ENCODE measurements at places on chromosomes 2 and 18.

GRCh38 chr2:1856922-1857321, 112.6 kb upstream of the PXDN start:
- DNase-seq: no peak

- DNase-seq: no peak
Observed at GRCh38 chr2:186709529-186710450, 15.9 kb downstream of the FAM171B start.

DNA sequence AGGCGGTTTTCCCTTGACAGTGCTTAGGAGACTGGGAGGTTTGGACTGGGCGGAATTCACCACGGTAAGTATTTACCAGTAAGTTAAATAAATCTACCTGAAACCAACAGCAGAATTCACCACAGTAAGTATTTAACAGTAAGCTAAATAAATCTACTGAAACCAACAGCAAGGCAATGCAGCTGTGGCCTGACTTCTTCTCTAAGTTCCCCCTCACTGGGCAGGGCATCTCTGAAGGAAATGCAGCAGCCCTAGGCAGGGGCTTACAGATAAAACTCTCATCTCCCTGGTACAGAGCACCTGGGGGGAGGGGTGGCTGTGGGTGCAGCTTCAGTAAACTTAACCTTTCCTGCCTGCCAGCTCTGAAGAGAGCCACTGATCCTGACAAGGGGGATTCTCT, 432.5 kb upstream of the LRRTM1 start:
- DNase-seq: no peak

- DNase-seq: no peak
Observed at GRCh38 chr2:48092846-48093803, 186.8 kb upstream of the FBXO11 start.

DNA sequence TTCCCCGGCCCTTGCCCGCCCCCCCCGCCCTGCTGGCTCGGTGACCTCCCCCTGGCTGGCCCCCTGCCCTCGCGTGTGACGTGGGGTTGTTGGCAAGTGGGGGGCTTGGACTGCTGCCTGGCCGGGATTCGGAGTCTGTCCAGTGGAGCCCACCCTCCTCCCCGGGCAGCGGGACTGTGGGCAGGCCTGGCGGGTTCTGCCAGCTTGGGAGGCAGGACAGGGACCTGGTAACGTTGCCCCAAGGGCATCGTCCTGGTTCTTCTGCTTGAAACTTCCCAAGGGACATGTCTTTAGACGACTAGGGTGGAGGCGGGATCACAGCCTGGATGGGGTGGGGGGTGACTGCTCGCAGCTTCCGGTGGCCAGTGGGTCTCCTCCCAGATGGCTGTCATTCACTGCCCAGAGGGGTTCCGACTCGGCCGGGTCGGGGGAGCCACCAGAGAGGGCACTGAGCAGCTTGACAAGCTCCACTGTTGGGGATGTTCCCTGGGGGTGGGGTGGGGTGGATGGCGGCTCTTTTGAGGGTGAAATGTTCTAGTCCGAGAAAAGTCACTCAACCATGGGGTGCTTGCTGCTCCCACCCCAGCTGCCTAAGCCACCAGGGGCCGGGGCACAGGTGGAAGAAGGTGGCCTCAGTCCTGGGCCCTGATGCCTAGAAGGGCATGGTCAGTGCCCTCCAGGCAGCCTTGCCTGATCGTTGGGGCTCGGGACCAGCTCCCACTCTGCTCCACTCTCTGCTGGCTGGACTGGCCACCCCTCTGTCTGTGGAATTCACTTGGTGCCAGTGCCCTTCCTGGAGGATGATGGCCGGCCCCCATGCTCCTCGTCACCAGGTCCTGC, 4.3 kb upstream of the HS6ST1 start:
- DNase-seq: peak; percentile 19

DNA sequence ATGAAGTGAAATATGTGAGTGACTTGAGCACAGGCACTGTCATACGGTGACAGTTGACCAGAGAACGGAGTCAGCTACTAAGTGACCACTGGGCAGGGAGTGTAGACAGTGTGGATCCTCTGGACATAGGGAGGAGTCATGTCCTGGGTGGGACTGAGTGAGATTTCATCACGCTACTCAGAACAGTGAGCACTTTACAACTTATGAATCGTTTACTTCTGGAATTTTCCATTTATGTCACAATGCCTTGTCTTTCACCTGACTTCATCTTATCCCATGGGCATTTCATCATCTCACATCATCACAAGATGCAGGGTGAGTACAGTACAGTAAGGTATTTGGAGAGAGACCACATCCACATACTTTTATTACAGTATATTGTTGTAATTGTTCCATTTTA, 29.0 kb downstream of the PTPRM start:
- DNase-seq: no peak
